ENCODE measurements at places on chromosomes 11 and 22.

DNA sequence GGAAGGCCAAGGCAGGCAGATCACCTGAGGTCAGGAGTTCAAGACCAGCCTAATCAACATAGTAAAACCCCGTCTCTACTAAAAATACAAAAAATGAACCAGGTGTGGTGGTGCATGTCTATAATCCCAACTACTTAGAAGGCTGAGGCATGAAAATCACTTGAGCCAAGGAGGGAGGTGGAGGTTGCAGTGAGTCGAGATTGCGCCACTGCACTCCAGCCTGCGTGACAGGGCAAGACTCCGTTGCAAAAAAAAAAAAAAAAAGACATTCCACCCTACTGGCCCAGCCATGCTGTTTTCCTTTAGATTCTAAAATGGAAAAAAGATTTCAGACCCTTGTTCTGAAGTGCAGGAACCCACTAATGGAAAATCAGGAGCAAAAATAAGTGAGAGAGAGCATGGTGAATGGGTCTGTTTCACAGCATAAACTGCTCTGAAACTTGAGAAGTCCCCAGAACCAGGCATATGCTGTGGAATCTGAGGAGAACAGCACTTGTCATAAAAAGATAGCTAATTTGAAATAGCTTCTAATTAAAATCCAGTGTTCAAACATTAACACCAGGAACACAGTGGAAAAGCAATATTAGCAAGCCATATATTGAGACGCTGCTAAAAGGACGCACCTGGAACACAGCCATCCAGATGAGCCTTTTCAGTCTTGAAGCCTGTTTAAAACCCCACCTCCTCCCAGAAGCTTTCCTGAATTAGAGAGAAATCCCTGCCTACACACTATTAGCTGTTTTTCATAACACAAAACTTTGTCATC lies 66.3 kb upstream of the CHRM4 start:
- no peak for DNase-seq

GRCh38 chr11:118914178-118914918 lies 11.4 kb downstream of the BCL9L start:
- no peak for DNase-seq

GRCh38 chr11:122101625-122102291 lies 14.3 kb downstream of the BLID start:
- no peak for DNase-seq

DNA sequence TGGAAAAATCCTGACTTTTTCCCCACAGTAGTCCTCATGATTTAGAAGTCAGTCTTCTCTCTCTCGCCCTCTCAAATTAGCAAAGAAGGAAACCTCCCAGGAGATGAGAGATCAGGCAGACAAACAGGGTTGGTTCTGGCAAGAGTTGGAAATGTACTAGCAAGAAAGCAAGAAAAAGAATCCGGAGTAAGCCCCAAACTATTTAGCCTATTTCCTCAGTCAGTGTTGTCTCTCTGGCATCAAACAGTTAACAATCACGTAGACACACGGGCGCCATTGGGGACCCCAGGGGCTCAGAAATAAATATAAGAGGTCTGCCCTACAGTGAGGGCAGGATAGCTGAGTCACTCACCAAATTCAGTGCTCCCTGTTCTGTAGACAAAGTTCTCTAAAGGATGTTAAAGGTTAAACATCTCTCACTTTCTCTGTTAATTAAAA lies 4.7 kb downstream of the C11orf52 start:
- DNase-seq: no peak

DNA sequence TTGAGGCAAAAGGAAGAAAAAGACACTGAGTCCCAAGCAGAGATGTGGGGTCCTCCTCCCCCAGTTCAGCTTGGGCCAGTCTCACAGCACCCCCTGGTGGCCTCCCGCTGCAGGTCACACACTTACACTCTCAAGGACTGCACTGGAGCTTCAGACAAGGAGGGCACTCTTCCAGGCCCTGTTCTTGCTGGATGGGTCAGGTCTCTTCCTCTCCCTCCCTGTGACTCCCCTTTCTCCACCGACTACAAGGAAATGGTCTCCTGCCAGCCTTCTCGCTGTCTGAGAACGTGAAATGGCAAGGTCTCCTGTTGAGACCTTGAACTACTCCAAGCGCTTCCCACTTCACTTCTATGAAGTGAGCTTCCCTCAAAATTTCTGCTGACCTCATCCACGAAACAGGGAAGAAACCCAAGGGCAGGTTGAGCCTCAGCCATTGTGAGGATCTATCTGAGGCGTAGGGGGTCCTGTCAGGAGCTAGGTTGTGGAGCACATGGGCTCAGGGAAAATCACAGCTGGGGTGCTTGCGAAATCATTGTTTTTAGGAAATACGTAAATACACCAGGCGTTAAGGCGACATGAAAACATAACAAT lies 11.2 kb upstream of the IGLL1 start:
- DNase-seq: peak; percentile 62

DNA sequence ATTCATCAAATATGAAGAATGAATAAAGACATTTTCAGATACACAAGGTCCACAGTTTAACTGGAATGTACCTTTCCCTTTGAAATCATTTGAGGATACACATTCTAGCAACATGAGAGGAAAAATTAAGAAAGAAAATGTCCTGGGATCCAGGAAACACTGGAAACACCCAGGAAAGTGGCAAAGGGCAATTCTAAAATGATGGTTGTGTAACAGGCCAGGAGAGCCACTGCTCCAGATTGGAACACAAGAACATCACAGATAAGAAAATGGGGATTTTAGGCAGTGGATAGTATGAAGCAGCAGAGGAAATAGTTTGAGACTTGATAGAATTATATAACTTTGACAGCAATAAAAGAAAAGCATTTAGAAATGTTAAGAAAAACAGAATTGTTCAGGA lies 56.1 kb upstream of the GRIK4 start:
- no peak for DNase-seq

GRCh38 chr11:2444821-2445745 lies at the start of gene KCNQ1:
KCNQ1 (plus strand) TSS chr11:2445008; CDS start chr11:2445099, 91 bp downstream.
- peak; percentile 41 for DNase-seq
